ENCODE measurements at places on chromosomes 3 and 15.

DNA sequence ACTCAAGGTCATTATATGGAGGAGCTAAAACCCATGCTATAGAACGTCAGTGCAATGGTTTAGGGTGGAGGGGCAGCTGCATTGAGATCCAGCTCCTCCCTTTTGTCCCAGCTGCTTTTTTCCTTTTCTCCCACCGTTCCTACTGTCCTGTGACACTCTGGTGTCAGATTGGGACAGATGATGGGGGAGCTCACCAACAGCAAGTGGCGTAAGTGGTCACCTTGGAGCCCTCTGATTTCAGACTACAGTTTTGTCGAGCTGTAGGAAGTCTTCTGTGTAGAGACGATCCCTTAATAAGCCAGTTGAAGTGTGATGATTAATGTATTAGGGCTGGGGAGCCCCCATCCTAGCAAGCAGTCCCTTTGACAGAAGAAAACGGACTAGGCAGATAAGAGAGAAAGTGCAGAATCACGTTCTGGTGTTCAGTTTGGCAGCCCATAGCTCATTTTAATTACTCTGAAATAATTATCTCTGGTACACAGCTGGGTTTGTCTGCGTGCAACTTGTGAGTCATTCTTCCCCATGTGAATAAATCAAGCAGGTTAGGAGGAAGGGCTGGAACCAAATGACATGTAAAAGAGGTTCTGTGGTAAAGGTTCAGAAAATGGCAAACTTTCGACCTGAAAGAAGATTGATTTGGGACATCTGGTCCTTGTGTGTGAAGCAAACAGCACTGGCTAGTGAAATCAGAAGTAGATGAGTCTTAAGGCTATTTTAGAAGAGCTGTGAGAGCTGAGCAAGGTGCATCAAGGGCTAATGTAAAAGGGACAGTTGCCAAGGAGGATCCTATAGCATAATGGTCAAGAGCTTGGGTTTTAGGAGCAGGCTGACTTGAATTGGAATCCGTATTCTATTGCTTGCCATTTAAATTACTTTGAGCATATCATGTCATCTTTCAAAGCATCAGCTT lies 241.4 kb downstream of the EDEM1 start:
- no peak for DNase-seq

- no peak for DNase-seq
These were observed 29.2 kb upstream of the OR5K1 start for GRCh38 chr3:98433764-98434163.

GRCh38 chr15:50059883-50060282 lies 59.1 kb downstream of the ATP8B4 start:
- no peak for DNase-seq

GRCh38 chr3:136626493-136626892 lies 125.7 kb downstream of the STAG1 start:
- no peak for DNase-seq

DNA sequence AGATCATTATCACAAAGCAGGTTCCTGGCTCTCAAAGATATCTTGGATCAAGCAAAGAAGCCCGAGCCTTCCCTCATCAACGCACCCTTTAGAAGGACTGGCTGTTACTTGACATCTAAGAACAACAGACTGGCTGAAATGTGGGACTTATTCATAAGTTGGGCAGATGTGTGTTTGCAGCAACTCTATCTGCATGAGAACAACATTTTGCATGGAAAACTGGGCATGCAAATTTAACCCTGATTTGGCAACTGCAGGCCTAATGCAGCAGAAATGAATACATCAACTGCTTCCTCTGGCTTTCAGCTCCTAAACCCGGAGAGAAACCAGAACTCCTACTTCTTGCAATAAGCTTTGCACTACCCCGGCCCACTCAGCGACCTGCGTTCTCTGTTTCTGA lies 35.0 kb upstream of the FOXP1 start:
- DNase-seq = no peak

GRCh38 chr3:143885780-143886427 lies 37.6 kb upstream of the SLC9A9 start:
- DNase-seq = no peak

DNA sequence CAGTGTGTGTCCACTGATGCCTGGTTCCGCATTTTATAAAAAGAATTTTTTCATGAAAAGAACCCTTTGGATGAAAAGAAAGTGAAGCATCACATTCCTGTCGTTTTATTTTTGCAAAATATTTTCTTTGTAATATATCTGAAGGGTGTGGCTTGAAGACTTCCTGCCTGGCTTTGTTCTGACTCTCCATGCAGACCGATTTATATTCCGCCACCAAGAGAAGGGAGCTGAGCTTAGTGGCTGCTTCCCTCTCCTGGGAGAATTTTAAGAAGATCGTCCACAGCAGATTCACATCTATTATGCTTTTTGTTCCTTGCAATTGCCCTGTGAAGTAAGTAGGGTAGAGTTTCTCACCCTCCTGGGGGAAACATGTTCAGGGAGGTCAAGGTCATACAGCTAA lies 45.2 kb upstream of the UMPS start:
- DNase-seq = no peak

DNA sequence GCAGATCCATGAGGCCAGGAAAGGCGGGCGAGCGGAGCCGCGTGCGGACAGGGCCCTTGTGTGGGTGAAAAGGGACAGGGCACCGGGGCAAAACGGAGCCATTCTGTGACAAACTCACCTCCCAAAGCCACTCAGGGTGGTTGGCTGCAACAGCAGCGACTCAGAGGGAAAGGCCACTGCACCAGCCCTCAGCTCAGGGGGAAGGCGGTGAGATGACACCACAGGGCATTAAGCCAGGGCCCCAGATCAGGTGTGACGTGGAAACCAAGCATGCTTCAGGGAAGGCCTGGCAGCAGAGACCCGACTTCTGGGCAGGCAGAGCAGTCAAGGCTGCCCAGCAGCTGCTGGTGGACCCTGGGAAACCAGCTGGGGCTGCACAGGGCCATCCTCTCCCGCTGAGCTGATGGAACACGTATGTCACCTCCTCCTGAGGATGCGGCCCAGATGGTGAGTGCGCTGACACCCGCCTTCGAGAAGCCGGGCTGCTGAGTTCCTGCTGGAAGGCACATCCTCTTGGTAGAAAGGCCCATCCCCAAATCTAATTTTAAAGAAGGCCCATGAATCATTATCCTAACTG lies 82.3 kb downstream of the CHSY1 start:
- DNase-seq = no peak

GRCh38 chr15:85592148-85592547 lies 202.6 kb downstream of the KLHL25 start:
- DNase-seq = no peak

DNA sequence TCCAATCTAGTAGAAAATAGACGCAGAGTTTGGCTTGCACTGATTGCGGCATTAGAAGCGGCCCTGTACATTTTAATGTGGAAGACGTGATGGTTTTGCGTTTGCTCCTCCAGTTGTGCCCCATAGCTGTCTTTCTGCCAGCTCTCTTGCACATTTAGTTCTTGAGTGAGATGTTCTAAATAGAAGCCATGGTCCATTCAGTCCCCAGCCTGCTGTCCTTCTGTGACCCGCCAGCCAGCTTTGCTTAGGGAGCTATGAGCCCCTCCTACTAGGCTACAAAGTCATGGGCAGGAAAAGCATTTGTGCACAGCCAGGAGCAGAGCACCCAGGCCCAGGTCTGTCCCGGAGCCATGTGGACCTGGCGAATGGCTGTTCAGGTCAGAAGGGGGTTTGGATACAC lies 50.3 kb downstream of the APBA2 start:
- no peak for DNase-seq

- DNase-seq = no peak
These were observed 2.4 kb downstream of the HACD3 start for GRCh38 chr15:65532738-65533051.

- DNase-seq = no peak
These were observed 112.2 kb upstream of the FLNB start for GRCh38 chr3:57896031-57896430.

DNA sequence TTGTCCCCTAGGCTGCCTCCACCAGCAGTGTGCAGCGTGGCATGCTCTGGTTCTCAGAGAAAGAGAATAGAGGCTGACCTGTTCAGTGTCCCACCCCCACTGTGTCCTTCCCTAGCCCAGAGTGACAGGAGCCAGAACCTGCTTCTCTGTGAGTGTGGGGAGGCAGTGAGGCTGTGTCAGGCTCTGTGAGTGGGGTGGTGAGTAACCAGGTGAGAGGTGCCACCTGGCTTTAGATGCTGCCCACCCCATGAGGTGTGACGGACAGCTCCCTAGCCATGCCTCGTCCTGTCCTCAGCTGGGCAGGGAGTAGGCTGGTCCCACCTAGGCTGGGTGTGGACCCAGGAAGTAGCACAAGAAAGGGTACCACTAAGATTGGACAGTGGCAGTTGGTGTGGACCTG lies 6.3 kb downstream of the TEX264 start:
- DNase-seq = no peak

DNA sequence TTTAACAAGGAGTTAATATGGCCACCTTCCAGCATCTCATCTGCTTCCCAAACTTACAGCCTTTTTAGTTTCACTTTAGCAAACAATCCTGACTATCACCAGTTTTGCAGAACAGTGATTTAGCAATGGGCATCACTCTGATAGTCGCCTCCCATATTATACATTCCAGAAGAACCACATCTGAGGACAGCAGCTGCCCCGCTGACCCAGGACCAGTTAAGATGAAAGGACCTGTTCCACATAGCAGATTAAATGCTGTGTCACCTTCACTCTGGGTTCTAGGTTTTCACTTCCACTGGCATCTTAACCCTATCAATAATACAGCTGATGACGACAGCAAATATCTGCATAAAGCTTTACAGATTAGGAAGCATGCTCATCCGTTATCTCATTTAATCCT lies 99.8 kb downstream of the TRIM69 start:
- no peak for DNase-seq

DNA sequence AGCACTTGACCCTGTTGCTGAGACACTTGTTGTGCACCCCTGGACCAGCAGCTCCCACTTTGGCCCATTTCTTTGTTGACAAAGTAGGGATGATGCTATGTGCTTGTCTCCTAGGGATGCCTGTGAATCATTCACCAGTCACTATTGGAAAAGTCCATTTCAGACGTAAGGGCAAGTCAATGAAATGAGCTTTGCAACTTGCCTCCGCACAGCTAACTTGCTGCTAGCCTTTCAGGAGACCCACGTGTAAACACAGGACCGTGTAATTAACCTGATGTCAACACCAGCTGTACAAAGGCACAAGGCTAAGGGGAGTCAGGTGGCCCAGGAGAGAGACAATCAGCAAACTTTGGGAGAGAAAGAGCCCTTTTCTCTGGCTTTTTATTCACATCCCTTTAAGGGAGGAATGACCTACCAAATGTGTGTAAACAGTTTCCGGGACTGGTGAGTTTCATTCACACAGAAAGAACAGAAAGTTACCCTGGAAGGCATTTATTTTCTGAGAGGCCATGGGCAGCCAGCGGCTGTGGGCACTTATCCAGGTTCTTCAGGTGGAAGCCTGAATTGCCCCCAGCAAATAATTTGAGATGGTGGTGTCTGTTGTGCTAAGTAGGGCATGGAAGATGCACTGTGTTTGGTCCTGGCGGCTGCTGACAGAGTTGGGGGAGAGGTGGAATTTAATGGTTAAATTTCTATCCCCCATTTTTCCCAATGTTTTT lies 54.0 kb downstream of the TIPARP start:
- DNase-seq = no peak

Measured in SK-N-MC (cell line).